ENCODE measurements at places on chromosomes 7 and 10.

- DNase-seq: no peak
Observed at GRCh38 chr7:99127636-99128035, 16.3 kb downstream of the SMURF1 start.

DNA sequence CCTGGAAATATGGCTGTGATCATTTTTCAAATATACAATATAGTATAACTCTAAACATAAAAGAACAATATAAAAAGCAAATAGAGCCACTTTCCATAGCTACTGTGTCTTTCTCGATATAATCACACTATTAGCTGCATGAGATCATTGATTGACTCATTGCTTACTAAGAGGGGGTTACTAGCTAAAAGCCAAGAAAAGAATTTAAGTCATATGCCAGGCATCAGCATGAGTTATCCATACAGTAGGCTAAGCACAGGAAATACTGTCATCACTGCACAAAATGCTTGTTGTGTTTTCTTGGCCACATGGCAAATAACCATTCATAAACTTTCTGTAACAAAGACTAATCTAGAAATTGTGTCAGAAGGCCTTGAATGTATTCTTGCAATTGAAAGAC lies 18.8 kb upstream of the ABCB5 start:
- no peak for DNase-seq

DNA sequence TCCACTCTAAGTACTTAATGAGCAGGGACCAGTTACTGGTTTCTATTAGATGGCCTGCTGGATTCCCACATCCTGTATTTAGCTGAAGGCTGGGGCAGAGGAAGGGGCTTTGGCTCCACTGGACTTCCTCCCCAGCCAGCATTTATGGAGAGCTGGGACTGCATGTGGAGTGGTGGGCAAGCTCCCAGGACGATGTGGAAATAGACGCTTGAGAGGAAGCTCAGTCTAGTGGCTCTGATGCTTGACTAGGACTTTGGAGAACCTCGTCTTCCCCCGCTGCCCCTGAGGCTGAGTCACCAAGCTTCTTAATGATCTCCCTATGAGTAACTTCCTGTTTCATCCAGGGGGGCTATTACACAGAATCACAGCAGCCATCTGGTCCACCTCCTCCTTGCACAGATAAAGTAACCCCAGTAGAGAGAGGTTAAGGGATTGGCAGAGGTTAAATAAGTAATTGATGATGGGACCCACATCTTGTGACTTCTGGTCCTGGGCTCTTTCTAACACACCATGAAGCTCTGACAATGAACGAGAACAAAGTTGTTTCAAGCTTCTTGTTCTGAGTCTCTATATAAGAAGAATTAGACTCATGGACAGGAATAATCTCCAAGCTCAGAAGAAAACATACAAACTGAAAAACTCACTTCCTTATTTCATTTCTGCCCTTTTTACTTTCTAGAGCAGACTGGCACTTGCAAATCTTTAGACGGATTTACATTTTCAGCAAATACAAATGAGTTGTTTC lies 126.2 kb downstream of the PRPF18 start:
- no peak for DNase-seq

DNA sequence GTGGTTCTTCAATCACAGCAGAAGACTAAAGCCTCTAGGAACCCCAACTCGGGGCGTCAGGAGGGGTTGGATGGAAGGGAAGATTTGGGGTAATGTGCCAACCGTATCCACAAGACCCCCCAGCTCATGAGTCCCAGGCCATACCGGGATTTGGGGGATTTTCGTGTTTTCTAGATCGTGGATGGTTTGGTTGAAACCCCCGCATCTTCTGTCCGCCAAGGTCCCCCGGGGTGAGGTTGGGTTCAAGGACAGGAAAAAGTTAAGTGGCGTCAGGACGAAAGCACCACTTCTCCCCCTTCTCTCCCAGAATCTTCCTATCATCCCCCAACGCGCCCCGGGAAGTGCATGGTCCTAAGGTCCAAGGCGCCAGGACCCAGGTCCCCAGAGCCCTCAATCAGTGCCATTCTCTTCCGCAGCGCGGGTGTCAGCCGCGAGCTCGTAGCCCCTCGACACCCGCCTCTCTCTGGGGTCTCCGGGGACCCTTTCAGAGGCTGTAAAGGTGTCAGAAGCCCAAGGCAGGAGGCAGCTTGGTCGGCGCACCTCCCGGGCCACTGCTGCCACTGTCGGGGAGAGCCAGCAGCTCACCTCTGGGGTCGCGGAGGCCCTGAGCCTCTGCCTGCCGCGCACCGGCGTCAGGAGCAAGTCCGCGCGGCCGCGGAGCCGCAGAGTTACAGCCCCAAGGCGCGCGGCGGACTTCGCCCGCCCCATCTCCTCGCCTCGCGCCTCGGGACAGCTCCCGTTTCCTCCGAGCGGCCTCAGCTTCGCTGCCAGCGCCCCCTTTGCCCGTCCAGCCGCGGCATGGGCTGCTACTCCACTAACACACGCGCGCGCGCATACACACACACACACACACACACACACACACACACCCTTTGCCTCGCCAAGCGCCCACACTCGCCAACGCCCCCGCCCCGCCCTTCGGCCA lies 1.5 kb downstream of the MKX start:
- no peak for DNase-seq

DNA sequence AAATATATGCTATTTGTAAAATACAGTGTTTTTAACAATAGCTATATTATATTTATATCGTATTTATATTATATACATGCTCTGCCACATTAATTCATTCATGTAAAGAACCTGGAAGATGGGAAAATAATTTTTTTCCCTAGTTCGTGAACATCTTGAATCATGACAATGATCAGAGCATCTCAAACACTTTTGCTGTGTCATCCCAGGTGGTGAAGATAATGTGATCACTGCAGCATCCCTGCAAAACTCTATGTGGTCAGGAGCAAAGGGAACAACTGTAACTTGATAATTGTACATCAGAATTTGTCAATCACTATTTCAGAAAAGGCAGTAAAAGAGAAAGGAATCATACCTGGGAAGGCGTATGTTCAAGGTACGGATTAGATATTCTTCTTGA lies 39.3 kb downstream of the RAPGEF5 start:
- DNase-seq: no peak

DNA sequence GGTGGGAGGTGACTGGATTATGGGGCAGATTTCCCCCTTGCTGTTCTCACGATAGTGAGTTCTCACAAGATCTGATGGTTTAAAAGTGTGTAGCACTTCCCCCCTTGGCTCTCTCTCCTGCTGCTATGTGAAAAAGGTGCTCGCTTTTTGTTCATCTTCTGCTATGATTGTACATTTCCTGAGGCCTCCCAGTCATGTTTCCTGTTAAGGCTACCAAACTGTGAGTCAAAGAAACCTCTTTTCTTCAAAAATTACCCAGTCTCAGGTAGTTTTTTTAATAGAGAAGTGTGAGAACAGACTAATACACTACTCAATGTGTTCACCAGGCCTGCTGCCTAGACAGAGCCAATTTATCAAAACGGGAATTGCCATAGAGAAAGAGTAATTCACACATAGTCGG lies 49.7 kb downstream of the SDHAF3 start:
- no peak for DNase-seq

DNA sequence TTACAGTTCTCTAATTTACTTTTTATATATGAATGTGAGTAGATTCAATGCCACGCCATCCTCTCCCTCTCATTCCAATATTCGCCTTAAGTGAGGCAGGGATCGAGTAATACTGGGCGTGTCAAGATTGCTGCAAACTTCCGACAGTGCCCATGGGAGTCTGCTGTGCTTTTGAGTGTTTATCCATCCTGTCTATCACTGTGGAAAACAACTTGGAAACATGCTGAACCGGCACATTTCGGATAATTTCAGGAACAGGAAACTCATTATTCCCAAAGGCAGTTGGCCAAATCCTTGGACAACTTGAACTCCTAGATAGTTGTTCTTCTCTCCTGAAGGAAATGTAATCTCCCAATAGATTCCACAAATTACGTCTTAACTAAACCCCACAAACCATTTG lies 28.5 kb downstream of the PIP4K2A start:
- DNase-seq: no peak

DNA sequence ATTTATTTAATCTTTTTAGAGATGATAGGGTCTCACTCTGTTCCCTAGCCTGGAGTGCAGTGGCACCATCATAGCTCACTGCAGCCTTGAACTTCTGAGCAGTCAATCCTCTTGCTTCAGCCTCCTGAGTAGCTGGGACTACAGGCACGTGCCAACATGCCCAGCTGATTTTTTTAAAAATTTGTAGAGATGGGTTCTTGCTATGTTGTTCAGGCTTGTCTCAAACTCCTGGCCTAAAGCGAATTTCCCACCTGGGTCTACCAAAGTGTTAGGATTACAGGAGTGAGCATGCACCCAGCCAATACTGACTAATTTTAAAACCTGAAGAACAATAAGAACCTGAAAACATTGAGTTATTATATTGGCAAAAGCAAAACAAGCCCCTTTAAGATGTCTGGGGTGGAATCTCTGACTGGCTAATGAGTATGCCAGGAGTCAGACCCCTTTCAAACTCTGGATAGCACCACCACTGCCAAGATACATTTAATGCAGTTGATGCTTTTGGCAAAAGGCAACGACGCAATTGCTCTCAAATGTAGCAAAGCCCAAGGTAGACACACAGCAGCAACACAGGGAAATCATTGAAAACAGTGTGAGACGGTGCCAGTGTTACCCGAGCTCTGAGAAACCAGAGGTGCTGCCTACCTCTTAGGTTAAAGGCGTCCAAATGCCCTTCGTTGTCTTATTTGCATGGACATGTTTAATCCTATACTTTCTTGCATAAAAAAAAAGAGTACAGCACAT lies 40.7 kb upstream of the TOMM7 start:
- no peak for DNase-seq

DNA sequence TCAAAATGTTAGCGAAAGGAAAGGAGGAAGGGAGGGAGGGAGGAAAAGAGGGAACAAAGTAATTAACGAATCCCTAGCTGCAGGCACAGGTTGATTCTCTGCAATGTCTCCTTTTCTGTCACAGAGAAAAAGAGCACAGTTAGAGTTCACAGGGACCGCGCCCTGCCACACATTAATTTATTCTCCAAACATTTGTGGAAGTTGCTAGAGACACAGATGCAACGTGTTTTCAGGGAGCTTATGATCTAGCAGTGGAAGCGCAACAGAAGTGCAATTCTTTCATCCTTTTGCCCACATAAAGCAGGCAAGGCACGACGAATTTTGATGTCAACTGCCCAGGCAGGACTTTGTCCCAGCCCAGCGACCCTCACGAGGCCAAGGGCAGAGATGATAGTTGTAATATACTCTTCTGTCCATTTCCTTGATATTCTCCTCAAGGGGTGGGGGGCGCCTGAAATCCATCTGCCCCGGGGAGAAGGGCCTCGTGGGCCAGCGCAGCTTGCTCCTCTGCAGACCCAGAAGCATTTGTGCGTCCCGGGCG lies 101.7 kb upstream of the ZNF438 start:
- no peak for DNase-seq

- DNase-seq: no peak
Observed at GRCh38 chr10:118698421-118698820, 56.3 kb downstream of the CACUL1 start.

DNA sequence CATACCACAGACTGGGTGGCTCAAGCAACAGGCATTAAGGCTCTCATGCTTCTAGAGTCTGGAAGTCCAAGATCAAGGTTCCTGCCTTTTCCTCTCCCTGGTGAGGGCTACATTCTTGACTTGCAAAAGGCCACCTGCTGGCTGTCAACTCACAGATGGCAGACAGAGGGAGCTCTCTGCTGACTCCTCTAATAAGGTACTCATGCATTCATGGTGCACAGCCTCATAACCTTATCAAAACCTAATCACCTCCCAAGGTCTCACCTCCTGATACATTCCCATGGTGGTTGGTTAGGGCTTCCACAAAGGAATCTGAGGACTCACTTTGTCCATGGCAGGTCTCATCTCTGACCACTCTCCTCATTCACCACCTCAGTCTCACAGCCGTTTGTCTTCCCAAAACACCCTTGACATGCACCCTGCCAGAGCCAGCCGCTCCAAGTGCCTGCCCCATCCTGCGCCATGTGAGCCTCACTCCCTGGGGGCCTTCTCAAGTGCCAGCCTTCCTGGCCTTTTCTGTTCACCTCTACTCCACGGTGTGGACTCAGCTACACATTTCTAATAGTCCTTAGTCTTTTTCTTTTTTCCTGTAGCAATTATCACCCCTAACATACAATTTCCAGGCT lies 400.3 kb upstream of the ADARB2 start:
- DNase-seq: no peak

GRCh38 chr7:130926001-130926691 lies 192.1 kb upstream of the KLF14 start:
- DNase-seq: no peak

GRCh38 chr10:110474017-110474416 lies 23.7 kb upstream of the DUSP5 start:
- no peak for DNase-seq

DNA sequence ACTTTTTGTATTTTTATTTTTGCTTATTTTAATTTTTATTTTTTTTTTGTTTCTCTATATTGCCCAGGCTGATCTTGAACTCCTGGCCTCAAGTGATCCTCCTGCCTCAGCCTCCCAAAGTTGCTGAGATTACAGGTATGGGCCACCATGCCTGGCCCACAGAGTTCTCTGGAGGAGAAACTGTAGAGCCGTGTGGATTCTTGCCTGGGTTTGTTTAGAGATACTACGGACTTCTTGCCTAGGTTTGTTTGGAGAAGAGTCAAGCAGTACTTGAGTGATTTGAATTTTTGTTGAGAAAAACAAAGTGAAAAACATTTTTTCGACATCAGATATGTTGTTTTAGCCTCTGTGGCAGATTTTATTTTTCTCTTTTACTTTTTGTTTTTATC lies 99.0 kb downstream of the CAMK1D start:
- no peak for DNase-seq

GRCh38 chr7:43572516-43573049 lies 10.3 kb upstream of the STK17A start:
- no peak for DNase-seq

DNA sequence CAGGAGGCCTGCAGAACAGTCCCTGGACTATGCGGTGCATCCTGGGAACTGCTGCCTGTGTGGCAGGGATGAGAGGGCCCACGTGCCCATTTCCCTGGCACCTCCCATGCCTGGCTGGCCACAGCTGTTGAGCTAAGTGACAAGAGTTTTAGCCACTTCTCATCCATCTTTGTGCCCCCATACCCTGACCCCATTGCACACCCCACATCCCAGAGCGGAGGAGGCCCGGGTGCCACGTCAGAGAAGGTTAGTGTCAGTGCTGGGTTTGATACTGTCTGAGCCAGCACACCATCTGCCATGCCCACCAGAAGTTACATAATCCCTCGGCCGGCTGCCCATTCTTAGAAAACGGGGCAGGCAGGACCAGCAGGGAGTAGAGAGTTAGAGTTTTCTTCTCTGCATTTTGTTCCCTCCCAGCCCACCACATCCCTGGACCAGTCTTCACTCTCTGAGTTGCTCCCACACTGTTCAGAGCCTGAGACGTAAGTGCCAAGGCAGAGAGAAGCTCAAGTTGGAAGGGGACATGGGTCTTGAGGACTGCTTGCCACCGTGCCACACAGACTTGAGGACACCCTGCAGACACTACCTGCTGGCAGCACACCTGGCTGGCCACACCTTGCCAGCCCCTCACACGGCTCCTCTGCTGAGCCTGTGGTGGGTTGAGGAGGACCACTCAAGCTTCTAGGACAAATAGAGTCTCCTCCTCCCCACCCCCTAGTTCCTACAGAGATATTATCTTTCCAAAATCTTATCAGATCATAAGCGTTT lies 13.1 kb downstream of the UNC5B start:
- no peak for DNase-seq
